Thoracic aorta (tissue), 2 donors: ENCODE measurements at places on chromosomes 13 and 19. TPM values are rescaled to one million over a fixed set of nuclear protein-coding genes. Genes with fewer than 3 reads are reported as not detected.
A peak's percentile ranks its signal among the peaks of the same experiment; 100 is the strongest.

DNA sequence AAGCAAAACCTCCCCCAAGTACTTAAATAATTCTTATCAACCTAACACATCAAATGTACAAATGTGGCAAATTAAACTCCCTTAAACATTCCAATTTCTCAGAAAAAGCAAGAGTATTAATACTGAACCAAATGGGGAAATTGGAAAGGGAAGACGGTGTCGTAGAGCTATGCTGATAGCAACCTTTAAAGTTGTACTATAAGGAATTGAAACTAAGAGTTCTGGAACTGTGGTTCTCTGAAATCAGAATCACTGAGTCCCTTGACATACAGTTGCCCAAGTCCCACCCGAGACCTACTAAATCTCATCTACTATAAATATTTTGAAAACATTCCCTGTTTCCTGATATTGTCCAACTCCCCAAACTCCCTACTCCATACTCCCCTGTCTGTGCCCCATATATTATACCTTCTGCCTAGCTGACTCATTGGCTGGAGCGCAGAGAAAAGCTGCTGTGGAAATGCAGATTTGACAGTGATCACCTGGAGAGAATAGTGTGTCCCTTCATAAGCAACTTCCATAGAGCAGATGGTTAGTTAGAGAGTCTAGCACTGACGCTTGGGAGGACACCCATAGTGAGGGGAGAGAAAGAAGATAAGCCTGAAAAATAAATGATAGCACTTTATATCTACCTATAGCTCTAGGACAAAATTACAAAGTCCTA is 51.4 kb upstream of the ITM2B start:
- no peak for DNase-seq

DNA sequence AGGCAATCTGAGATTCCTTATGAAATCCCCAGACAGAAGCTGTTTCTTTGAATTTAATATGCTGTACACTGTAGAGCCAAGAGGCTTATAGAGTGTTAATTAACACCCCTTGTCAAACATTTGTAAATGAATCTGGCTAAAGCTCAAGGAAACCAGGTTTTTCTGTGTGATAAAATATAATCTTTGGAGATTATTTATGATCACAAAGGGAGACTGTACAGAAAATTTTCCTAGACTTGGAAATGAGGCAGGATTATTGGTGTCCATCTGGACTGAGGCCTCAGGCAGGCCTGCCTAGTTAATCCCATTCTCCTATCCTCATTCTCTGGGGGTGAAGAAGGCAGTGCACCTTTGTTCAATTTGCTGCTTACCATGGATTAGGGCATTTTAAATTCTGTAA is 17.8 kb downstream of the KL start:
- no peak for DNase-seq

DNA sequence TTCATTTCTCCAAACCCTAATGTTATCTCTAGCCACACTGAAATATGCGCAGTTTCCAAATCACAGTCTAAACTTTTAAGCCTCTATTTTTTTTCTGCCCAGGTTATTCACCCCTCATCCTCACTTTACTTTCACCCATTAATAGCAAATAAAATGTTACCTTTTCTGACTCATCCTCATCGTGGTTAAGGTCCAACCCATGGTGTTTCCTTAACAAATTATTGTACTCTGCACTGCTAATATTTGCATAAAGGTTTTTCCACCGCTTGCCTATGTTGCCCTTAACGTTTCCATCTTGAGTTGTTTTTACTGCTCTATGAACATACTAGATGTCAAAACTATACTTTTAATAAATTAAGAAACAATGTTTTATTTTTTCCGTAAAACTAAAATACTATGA is 780.9 kb upstream of the KLHL1 start:
- DNase-seq: no peak

DNA sequence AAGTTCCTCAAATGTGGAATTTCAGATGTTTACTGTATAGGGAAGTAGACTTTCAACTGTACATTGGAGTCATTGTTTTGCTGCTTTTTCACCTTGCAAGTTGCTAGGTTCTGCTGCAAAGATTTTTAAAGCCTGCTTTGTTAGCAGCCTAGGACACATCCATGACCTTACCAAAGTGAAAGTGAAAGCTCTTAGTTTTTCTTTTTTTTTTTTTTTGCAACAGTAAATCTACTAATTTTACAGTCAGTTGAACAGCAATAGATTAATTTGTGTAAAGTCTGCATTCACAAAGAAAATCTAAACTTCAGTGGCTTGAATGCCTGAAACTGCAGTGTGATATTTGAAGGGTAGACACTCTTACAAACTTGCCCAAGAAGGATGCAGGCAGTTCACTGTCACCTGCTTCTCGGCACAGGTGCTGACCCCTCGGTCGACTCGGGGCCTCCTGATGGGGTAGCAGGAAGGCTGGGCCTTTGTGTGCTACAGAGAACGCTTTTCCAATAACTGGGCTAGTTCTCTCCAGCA is 5.0 kb upstream of the MTIF3 start:
- DNase-seq: no peak

- DNase-seq: no peak
These were observed 160.7 kb downstream of the RFC3 start for GRCh38 chr13:33978653-33979052.

DNA sequence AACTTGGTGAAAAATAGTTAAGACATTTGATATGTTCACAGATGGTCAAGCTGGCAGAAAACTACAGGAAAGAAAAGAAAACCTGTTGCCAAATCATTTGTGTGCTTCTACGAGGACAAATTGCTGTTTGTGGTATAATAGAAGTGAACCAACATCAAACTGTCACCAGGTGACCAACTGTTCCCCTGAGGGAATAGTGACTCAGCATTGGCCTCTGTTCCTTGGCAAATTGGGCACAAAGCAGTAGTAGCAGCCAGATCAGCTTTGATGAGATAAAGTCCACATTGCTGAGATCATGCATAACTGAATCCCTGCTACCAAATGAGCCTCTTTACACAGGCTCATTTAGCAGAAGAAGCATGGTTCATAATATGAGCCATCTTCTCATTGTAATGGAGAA is 103.5 kb downstream of the POSTN start:
- no peak for DNase-seq

- DNase-seq: no peak
These were observed 58.7 kb downstream of the DPY19L3 start for GRCh38 chr19:32464279-32464678.

DNA sequence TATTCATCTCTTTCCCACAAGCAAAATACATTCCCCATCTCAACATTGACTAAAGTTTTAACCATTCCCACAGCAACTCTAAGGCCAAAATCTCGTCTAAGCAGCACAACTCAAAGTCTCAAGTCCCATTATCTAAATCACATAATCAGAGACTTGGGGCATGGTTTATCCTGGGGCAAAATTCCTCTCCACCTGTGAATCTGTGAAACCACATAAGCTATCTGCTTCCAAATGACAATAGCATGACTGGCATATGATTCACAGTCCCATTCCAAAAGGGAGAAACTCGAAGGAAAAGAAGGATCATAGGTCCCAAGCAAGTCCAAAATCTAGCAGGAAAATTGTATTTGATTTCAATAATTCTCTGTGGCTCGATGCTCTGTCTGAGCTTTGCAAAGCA is 73.0 kb downstream of the ANKRD10 start:
- DNase-seq: no peak

GRCh38 chr19:5172859-5173630 is 167.6 kb downstream of the PTPRS start:
- peak; percentile 32 for DNase-seq

DNA sequence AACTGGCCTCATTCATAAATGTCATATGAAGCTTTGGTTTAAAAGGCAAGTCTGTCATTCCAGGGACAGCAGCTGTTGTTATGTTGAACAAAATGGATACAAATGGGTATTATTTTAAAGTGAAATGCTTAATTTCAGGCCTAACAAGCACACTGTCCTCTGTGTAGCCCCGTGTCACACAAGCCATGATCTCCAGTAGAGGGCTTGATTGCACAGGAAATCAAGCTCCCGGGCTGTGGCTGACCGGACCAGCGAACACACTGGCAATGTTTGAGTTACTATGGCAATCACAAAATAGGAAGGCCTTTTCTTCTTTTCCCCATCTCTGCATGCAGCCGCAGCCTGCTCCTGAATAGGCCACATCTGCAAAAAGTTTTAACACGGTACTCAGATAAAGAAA is 64.0 kb upstream of the GSX1 start:
- no peak for DNase-seq

- DNase-seq: no peak
These were observed 31.9 kb downstream of the ATP4B start for GRCh38 chr13:113625965-113626721.

GRCh38 chr19:39158646-39159260 is 33.2 kb downstream of the PAK4 start:
- no peak for DNase-seq

DNA sequence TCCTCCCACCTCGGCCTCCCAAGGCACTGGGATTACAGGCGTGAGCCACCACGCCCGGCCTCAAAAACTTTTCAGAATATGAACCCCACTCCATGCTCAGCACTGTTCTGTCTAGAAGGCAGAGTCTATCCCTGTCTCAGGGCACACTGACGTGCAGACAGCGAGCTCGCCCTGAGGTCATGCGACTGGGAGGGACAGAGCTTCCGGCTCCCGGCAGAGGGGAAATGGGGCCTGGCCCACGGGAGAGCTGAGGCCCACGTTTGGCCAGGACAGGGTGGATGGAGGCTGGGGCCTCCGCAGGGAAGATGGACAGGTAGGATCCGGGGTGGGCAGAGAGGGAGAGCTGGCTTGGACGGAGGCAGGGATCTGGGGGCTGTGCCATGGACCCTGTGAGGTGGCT is 2.8 kb upstream of the AZU1 start:
- no peak for DNase-seq

DNA sequence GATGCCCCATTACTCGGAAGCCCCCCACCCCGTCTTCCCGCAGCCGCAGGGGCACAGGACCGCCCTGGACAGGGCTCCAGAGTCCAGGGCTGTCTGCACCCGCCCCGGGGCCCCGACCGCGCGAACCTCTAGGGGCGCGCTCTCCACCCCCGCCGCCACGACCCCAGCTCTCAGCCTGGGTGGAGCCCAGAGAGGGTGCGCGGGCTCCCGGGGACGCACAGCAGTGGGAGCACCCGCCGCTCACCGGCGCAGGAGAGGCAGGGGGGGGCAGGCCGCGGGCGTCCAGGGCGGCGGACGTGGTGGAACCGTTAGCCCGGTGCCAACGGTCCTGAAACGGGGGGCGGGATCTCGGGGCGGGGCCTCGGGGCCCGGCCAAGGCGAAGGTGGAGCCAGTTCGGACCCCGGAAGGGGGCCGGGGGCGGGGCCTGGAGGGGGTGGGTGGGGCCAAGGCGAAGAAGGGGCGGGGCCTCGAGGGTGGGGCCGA is at the start of gene ATP8B3:
Gene ATP8B3 (minus strand): TSS at position 335 of the 484 bp plus-strand sequence. CDS start 540 bp downstream, outside the sequence.
- no peak for DNase-seq

GRCh38 chr13:111282997-111283396 is 37.4 kb upstream of the TEX29 start:
- DNase-seq: no peak

GRCh38 chr13:113061796-113062425 is 43.7 kb upstream of the F7 start:
- DNase-seq: no peak

DNA sequence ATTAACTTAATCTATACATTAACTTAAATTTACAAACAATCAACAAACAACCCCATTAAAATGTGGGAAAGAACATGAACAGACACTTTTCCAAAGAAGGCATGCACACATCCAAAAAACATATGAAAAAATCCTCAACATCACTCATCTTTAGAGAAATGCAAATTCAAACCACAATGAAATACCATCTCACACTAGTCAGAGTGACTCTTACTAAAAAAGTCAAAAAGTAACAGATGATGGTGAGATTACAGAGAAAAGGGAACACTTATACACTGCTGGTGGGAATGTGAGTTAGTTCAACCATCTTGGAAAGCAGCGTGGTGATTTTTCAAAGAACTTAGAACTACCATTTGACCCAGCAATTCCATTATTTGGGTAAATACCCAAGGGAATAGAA is 759.2 kb upstream of the SLITRK1 start:
- no peak for DNase-seq

GRCh38 chr13:51347099-51347498 is 7.6 kb downstream of the SERPINE3 start:
- DNase-seq: no peak

DNA sequence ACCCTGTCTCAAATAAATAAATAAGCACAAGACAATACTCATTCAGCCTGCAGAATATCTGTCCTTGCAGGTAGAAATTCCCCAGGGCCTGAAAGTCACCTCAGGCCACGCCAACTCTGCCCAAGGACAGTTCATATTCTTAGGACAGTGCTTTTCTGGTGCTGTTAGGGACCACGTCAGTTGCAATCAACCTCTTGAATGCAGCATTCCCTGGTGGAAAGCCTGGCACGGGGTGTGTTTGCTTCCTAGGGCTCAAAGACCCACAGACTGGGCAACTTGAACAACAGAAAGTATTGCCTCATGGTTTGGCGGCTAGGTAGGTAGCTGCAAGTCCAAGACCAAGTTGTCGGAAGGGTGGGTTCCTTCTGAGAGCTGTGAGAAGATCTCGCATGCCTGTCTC is 160.3 kb downstream of the KCTD15 start:
- DNase-seq: no peak

- DNase-seq: no peak
These were observed 37.3 kb upstream of the CD33 start for GRCh38 chr19:51187395-51188226.

- DNase-seq: no peak
These were observed 20.5 kb upstream of the STRN4 start for GRCh38 chr19:46766569-46767317.

GRCh38 chr19:45508417-45508860 is 1.2 kb downstream of the VASP start:
- no peak for DNase-seq

GRCh38 chr19:11651062-11651461 is 53.8 kb downstream of the ZNF627 start:
- DNase-seq: no peak

- DNase-seq: no peak
These were observed 1396.4 kb downstream of the EFNB2 start for GRCh38 chr13:105139048-105139379.

Gene SPTBN4
- 2.0 TPM for total RNA-seq

Gene UPK1A
- total RNA-seq: not detected

Gene SIGLEC11
- 10.0 TPM for total RNA-seq

Gene NLRP12
- 1.4 TPM for total RNA-seq

Gene SHISA7
- total RNA-seq: not detected

Gene PABPC3
- not detected for total RNA-seq

Gene LMO7
- 76.3 TPM for total RNA-seq

Gene ATP8A2
- total RNA-seq: 1.6 TPM

Gene HSH2D
- total RNA-seq: not detected

Gene SGCG
- 2.0 TPM for total RNA-seq

Gene P2RY11
- total RNA-seq: 11.6 TPM

Gene AMER2
- not detected for total RNA-seq

Gene SHC2
- 17.2 TPM for total RNA-seq
